ENCODE measurements at places on chromosomes 11 and 22.

GRCh38 chr11:2458321-2458720 lies 13.5 kb downstream of the KCNQ1 start:
- DNase-seq, result no peak

DNA sequence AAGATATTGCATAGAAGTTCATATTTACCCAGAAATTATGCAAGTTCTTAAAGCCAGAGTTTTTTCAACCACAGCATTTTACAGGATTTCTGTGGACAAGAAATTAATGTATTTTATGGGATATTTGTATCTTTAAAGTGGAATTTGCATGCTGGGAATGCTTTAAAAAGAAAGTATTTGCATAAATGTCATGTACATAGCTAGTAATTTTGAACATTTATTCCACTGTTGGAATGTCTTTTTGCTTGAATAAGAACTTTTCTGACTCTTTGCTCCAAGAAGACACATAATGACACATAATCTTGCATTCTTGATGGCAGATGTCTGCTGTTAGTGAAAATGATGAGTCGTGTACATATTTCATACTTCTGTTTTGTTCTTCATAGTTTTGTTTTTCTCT lies 66.6 kb downstream of the ATXN10 start:
- DNase-seq, result no peak

GRCh38 chr11:130915603-130916237 lies 559 bp downstream of the SNX19 start:
- DNase-seq, result no peak

DNA sequence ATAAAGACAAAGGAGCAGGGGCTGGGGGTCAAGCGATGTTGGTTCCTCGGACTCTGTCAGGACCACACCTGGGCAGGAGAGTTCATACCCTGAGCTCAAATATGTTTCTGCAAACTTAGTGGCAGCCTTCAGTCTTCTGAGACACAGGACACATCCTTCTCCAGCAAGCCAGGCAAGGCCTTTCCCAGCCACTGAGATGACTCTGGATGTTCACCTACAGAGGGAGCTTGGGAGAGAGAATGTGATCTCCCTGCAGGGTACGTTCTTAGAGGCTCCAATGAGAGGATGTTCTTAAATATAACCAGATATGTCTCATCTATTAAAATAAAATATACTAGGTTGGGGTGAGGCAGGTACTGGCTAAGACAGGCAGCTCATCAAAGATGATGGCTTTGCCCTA lies 461.5 kb downstream of the OPCML start:
- DNase-seq, result no peak

DNA sequence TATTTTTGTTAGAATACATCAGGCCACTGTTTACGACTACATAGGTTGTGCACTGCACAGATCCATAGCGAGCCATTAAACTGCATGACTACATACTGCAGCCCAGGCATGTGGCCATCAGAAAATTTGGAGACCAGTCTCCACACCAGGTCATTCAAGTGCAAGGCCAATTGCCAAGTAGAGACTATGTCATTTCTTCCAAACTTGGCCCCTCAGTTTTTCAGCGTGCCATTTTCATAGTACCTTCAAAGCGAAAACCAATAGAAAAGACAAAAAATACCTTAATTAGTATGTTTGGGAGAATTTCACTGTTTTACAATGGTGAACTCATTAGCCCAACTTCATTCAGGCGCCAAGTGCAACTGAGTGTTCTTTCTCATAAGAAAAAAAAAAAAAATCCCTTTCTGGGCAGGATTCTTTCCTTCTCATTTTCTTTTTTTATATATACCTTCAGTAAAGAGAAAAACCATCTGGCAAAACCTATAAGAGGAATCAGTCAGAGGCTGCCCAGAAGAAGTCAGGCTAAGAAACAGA lies 30.4 kb downstream of the PAMR1 start:
- DNase-seq, result no peak

DNA sequence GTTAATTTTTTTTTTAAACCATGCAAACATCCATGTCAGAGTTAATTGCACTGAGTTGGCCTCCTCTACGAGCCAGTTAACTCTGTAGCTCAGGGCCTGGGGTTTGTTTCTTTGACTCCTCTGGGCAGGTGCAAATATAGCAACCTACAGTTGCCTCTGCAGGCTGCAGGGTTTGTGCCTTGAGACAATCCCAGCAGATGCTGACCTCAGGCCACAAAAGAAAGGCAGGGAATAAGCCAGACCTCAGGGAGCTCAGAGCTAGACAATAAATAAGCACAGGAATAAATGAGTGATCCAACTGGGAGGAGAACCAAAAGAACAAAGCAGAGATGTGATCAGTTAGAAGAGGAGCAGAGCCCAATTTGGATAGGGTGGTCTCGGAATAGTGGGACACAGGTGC lies 390.8 kb downstream of the SHANK2 start:
- no peak for DNase-seq

DNA sequence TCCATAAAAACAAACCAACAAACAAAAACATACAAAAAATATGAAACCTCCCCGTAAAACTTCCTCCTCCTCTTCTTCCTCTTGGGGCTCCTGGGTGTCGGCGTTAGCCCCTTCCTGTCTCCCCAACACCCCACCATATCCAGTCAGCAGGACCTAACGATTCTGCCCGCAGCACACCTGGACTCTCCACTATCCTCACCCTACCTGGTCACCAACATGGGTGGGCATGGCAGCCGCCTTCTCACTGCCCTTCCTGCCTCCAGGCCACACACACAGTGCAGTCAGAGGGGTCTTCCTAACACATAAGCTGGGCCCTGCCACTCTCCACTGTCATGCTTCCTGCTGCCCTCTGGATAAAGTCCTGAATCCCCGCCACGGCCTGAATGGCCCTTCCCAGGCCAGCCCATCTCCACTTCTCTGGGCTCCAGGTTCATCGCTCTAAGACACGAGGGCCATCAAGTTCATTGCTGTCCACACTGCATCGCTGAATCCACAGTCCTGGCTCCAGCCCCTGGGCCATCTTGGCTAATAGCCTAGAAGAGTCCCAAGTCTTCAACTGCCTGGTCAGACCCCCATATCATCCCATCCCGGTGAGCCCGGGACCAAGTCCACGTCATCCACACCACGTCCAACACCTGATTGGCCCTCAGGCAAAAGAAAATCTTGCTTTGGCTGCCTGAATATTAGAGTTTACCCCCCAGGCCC lies 76.2 kb downstream of the IGLL1 start:
- DNase-seq, result no peak

DNA sequence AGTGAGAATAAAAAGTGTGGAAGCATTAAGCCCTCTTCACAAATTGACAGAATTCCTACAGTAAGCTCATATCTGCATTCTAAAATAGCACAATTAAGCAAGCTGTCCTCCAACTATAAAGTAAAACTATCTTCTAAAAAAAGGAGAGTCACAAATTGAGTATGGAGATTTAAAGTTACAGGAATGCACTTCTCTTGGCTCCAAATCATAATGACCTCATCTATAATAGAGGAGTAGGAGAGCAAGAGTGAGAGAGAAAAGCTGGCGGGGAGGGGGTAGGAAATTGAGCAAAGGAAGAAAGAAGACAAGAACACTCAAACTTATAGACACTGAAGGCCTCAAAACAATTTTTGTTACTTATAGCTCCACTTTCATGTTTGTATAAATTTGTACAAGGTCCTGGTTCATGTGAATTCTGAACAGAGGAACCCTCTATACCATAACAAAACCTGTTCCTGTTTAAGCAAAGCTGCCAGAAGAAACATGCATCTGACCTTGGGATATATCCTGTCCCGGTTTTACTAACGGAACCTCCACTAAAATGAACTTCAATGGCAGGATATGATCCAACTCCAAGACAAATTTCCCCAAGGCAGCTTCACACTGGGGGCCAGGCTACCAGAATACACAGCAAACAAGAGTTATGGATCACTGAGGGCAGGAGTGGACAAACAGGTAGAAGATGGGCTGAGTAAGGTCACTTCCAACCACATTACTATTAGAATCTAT lies 37.2 kb downstream of the SLC35F2 start:
- DNase-seq, result no peak

GRCh38 chr11:11504071-11504470 lies 117.7 kb downstream of the GALNT18 start:
- no peak for DNase-seq

- no peak for DNase-seq
These were observed 75.4 kb upstream of the LINC01488 start for GRCh38 chr11:69406060-69406459.

GRCh38 chr11:133892584-133893380 lies 47.5 kb upstream of the SPATA19 start:
- DNase-seq, result no peak

- DNase-seq, result no peak
These were observed 83.0 kb downstream of the TRAF6 start for GRCh38 chr11:36427079-36427478.

DNA sequence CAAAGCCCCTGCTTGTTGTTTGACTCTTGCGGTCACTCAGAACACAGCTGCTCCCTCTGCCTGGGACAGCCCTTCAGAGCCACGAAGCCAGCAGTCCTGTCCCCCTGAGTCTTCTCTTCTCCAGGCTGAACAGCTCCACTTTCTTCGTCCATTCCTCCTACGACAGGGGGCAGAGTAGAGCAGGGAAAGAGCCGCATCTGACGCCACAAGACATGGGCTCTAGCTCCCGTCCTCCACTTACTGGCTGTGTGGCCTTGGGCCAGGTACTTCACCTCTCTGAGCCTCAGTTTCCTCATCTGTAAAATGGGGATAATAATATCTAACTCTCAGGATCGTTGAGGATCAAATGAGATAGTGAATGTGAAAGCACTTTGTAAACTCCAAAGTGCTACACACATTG lies 29.9 kb downstream of the CHRDL2 start:
- DNase-seq, result no peak

DNA sequence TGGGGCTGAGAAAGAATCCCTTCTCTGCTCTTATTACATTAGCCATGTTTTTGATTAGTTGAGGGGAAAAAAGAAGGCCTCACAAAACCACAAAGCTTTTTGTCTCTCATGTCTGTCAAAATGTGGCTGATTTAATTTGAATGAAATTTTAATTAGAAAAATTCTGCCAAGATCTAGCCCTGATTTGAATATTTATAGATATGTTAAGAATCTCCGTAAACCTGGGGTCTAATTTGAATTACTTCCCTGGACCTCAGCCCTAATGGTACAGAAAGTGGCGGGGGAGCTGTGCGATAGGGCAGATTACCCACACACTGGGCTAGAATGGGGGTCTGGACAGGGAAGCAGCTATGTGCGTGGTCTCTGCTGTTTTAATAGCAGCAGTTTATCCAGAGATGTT lies 141.3 kb upstream of the TTC12 start:
- DNase-seq, result no peak

DNA sequence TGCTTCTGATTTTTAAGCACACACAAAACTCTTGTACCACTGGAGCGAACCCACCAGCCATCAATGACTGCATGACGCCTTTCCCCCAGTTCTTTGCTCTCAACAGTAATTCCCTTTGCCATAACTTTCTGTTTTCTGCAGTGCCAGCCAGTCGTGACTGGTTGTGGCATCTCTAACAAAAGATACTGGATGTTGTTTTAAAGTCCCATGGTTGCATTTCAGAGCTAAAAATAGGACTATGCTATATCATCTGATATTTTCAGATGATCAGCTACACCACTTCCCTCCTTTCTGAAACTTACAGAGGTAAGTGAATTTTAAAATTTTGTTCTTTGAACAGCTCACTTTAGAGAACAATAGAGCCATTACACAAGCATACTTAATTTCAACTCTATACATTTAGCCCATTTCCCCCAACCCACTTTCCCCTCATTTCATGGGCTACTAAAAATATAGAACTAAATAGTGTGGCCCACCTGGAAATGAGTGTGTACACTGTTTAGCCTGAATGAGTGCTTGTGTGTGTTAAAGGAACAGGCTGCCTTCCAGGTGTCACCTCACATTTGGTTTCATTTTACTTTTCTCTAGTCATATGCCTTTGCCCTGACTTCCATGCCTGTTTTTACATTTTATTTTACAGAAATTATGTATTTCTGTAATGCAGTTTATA lies 136.9 kb upstream of the ZC3H12C start:
- no peak for DNase-seq

- DNase-seq, result no peak
These were observed 56.9 kb downstream of the ATG16L2 start for GRCh38 chr11:72871119-72871518.

- DNase-seq, result no peak
These were observed 309.4 kb upstream of the ZC3H12C start for GRCh38 chr11:109783840-109784239.

DNA sequence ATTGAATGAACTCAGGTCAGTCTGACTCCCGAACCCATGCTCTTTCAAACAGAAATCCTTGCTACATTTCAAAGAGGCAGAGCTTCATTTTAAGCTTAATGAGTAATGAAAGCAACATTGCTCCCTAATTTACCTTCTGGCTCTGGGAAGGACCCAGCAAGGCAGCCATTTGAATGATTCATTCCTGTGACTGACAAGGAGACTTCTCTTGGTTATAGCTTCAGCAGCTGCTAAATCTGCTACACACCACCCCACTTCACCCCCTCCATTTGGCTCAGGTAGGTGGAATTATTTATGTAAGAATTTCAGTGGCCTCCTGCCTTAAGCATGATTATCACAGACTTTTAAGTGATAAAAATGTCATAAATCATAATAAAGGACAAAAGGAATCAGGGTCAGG lies 117.7 kb downstream of the KCNC1 start:
- no peak for DNase-seq

DNA sequence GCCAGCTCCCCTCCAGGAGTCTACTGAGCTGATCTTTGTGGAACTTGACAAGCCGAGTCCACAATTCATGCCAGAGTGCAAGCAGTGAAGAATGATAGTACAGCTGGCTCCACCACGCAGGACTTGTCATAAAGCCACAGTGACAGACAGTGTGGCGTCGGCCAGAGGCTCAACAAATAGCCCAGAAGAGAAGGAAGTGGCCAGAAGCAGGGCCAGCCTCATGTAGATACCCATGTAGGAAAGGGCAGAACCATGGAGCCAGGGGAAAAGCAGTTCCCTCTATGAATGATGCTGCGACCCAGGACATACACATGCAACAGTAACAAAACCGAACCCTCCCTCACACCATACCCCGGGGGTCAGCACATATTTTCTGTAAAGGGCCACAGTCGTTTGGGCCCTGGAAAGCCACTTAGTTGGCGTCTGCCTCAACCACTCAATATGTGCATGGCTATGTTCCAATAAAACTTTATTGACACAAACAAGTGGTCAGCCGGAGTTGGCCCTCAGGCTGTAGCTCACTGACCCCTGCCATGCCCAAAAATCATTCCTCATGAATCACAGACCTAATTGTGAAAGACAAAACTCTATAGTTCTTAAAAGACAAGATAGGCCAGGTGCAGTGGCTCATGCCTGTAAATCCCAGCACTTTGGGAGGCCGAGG lies 161.4 kb downstream of the BRD1 start:
- no peak for DNase-seq

Measured in NCI-H2029 treated with DMSO at 0.1 percent for 48 hours (cell line).